ENCODE measurements at places on chromosomes 1 and 21.

GRCh38 chr1:234970731-234971476 lies 157.7 kb downstream of the TOMM20 start:
- DNase-seq = no peak

DNA sequence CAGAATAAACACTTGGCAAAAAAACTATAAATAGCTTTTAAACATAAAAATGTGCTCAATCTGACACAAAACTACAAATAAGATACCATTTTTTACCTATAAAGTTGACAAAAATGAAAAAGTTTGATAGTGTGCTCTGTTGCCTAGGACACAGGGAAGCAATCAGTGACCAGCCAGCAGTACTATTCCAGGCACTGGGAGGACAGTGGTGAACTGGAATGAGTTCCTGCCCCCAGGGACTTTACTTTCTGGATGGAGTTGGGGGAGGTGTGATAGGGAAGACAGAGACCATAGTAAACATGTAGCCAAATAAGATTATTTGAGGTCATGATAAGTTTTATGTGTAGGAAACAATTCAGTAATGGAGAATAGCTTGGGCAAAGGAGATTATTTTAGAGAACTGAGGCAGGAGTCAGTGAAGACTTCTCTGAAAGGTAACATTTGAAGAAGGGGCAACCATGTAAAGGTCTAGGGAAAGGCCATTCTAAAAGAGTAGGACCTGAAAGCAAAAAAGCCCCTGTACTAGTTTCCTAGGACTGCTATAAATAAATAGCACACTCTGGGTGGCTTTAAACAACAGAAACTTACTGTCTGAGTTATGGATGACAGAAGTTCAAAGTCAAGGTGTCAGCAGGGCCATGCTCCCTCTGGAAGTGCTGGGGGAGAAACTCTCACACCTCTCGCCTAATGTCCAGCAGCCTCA lies 42.0 kb downstream of the EEIG2 start:
- no peak for DNase-seq

- DNase-seq = no peak
These were observed 18.5 kb downstream of the CHIT1 start for GRCh38 chr1:203210988-203211387.

GRCh38 chr1:200410566-200410878 lies 686 bp upstream of the ZNF281 start:
- DNase-seq = peak; percentile 74

GRCh38 chr1:173418107-173418985 lies 58.8 kb upstream of the PRDX6 start:
- peak; percentile 49 for DNase-seq

DNA sequence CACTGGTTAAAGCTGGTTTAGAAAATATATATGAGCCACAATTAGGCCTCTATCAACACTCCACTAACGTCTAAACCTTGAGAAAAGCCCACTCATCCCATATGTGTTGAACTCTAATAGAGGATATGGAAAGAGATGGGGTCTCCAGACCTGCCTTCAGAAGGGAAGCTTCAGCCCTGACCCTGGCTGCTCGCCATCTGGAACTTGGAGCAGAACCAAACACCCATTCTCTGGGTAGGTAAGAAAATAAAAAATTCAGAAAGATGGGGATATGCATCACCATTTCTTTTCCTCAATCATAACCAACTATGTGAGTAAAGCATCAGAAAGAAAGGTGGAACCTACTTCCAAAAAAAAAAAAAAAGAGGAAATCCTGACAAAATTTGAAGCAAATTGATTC lies 666.2 kb downstream of the PTPRC start:
- no peak for DNase-seq

DNA sequence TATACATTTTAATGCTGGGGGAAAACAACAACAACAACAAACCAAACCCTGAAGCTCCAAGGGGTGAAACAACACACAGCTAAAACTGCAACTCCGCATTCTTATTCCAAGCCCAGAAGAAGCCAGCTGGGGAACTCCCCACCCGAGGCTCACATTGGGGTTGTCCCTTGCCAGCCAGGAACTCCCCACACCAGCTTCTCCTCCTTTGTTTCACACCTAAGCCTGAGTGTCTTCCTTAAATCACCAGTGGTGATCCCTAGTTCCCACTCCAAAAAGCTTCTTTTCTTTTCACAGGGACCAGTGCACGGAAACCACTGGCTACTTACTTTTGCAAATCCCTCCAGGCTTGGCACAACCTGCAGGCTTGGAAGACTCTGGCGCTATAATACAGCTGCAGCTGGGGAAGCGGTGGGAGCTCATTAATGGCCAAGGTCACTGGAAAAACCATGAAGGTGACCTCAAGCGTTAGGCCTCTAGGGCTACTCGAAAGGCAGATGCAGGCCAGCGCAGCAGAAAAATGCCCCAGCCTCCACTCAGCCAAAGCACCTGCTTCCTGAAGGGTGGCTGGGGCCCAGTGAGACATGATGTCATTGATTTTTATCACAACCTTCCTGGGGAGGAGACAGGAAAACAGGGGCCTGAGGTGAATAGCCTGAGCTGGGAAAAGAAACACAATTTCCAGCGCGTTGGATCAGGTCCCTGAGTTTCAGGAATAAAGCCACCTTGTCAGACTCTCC lies 40.1 kb downstream of the TLR5 start:
- no peak for DNase-seq

DNA sequence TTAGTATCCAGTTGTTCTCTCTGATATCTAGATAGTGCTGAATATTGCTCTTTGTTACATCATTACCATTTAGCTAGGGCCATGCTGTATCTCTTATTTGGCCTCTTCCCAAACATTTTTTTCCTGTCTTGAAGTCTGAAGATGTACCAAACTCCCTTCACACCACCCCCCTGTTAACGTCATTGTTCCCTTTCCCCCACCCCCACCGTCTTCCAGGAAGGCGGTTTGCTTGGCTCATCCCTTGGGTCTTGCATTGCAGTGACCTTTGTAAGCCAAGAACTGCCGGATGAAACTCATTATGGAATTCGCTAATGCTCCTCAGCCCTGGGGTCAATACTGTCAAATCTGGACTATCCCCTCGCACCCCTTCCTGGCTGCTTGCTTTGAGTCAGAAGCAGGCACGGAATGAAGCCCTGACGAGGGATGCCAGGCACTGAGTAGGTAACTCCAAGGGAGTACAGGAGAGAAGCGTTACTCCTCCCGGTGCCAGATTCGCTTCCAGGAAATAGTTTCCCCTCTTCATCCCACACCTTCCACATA lies 283.1 kb downstream of the TM2D1 start:
- no peak for DNase-seq

DNA sequence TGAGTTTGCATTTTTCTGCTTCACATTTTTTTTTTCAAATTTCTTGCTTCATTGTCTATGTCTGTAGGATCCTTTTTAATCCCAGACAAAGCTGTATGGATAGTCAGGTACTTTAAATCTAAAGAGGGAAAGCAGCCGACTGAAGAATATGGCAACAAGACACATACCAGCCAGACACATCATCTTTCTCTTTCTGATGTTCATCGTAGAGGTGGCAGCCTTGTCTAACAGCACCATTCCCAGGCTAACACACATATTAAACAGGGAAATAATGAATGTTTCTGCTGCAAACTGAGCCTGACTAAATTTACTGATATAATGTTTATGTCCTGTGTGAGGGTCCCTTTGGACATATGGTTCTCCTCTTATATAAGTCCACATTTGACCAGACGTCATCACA lies 3.7 kb upstream of the TEKT2 start:
- DNase-seq = no peak

DNA sequence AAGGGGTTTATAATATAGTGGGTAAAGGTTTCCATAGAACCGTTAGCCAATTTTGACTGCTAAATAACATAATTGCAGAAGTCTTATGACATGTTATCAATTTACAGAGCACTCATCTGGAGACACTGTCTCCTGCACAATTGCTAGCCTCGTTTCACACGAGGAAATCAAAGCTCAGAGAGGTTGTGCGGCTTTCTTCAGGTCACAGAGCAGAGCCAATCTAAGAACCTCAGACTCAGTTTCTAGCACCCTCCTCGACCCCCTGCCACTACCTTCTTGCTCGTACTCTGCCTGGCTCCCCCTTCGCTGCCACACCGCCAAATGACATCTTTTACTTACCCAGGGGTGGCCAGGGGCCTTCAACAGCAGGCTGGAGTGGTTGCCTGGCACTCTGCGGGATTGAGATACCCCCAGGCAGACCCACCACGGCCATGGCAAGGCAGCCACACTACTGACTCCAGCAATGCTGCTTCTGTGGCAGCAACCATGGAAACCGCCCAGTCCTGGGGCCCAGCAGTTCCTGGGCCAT lies 16.0 kb upstream of the CASZ1 start:
- no peak for DNase-seq

- peak; percentile 51 for DNase-seq
These were observed 45.7 kb upstream of the CACYBP start for GRCh38 chr1:174954073-174954460.

- DNase-seq = no peak
These were observed 344.9 kb downstream of the ZNF326 start for GRCh38 chr1:90339811-90340210.
